ENCODE measurements at places on chromosomes 11 and 22.
A peak's percentile ranks its signal among the peaks of the same experiment; 100 is the strongest.

DNA sequence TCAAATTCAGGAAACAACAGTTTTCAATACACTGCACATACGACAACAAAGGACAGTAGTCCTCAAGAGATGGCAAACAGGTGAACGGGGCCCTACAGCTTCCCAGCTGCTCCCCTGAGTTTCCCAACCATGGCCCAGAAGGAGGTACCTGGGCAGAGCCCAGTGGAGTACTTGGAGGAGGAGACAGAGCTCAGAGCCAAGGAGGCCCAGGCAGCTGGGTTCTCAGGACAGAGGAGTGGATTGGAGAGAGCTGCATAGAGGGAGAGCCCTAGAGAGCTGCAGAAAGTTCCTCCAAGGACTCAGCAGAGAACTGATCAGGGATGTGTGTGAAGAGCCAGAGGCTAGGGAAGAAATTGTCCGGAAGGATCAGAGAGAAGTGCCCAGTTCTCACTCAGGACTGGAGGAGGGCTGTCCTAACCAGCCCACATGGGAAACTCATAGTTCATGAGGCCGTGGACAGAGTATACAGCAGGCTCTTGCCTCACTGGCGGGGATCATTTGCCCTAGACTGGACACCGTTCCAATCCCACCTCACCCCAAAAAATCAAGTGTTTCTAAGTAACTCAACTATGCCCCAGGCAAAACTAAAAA lies 7.6 kb upstream of the ASCL2 start:
- DNase-seq, result no peak

DNA sequence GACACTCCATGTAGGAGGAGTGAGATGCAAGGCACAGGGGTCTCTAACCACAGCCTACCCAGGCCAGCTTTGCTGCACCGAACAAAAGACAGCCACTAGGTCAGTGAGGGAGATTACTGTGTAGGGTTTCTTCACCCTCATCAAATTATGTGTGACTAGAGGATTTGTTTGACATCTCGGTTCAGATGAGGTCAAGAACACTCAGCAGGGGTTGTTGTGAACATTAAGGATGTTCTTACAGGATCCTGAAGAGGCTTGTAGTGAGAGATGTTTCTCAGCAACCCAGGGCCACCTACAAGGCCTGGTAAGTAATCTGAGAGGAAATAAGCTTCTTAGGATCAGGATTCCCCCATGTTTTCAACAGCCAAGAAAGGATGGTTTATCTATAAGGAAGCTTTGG lies 202.1 kb downstream of the NXPE2 start:
- DNase-seq, result no peak

DNA sequence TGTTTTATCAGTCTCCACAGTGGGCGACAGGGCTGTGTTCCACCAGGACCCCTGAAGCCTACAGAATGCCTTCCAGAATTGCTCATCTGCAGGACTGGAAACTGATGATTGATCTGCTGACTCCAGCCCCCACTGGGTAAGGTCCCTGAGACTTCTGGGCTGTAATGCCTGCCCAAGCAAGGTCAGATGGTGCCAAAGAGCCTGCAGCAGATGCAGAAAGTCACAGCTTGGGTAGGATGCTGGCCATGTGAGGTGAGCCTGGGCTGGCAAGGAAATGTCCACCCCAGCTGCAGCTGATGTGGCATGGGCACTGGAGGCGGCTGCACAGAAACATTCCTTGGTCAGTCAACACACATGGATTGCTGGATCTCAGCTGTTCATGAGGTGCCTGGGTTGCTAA lies 30.9 kb downstream of the LRRC32 start:
- DNase-seq, result peak; percentile 13

- DNase-seq, result no peak
Observed at GRCh38 chr11:121539000-121539399, 86.2 kb upstream of the SORL1-AS1 start.

DNA sequence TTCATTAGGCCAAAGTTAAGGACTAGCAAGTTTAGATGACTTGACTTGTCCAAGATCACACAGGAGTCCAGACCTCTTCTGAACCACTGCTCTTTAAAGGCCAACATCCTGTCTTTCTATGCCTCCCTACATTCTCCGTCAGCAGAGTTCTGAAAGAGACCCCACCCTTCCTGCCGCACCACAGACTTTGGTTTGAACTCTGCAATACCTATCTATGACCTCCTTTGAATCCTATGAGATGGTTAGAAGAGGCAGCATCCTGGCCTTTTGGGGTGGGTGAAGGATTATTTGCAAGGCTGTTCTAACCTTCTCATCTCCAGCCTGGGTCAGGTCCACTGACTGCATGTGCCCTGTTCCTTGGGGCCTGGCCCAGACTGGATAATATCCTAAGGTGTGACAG lies 4.3 kb upstream of the RRM1 start:
- DNase-seq, result no peak

GRCh38 chr11:122853261-122853660 lies 15.0 kb downstream of the CRTAM start:
- DNase-seq, result no peak
